ENCODE measurements at places on chromosomes 12 and 14.

DNA sequence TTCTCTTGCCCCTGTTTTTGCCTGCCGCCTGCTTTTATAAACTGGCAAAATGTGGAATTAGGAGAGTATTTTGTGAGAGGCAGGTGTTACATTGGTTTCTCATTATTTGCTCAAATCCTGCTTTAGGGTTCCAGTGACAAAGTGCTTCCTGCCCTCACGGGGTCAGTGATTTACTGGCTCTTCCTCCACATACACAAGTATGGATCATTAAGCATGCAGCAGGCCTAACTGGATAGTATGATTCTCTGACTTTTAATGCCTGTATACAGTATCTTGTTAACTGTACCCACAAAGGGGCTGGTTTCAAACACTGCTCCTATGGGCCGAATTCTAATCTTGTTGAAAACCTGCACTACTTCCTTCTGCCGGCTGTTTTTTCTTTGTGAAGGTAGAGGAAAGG, 63.2 kb downstream of the PTCSC3 start:
- no peak for DNase-seq

GRCh38 chr12:112303799-112304198, 78.4 kb downstream of the HECTD4 start:
- DNase-seq: no peak

GRCh38 chr12:64304571-64304970, 82.5 kb upstream of the KICS2 start:
- no peak for DNase-seq

DNA sequence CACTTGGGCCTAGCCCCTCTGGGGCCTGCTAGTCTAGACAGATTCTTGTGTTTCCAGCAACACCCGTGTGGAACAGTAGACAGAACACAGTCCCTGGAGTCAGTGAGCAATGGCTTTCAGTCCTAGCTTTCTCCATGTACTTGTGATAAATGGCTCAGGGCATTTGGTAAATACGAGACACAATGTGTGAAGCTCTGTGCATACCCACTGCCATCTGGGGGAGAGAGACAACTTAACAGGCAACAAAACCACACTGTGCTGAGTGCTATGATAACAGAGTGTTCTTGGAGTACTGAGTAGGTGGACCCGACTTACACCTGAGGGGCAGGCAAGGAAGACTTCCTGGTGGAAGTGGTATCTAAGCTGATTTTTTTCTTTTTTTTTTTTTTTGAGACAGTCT, 86.3 kb upstream of the TBX3 start:
- no peak for DNase-seq

DNA sequence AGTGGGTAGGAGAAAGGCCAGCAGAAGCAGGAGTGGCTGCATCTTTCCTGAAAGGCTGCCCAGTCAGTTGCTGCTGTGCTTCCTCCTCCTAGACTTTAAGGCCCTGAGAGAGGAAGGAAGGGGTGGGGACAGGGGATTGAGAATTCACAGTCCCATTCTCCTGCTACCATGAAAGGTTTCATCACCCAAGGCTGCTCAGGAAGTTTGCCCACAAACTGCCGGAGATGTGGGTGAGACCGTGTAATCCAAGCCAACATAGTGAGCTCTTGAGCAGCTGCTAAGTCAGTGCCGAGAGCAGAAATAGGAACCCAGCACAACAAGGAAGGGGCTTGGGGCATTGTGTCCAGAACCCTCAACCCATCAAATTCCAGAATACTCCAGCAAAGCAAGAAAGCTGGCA, at the start of gene CTSG:
CTSG (minus strand) TSS at position 69 of the 400 bp plus-strand sequence; CDS start at position 42, 27 bp downstream.
- no peak for DNase-seq

GRCh38 chr12:6961695-6962284, 8.7 kb downstream of the PHB2 start:
- peak; percentile 89 for DNase-seq

DNA sequence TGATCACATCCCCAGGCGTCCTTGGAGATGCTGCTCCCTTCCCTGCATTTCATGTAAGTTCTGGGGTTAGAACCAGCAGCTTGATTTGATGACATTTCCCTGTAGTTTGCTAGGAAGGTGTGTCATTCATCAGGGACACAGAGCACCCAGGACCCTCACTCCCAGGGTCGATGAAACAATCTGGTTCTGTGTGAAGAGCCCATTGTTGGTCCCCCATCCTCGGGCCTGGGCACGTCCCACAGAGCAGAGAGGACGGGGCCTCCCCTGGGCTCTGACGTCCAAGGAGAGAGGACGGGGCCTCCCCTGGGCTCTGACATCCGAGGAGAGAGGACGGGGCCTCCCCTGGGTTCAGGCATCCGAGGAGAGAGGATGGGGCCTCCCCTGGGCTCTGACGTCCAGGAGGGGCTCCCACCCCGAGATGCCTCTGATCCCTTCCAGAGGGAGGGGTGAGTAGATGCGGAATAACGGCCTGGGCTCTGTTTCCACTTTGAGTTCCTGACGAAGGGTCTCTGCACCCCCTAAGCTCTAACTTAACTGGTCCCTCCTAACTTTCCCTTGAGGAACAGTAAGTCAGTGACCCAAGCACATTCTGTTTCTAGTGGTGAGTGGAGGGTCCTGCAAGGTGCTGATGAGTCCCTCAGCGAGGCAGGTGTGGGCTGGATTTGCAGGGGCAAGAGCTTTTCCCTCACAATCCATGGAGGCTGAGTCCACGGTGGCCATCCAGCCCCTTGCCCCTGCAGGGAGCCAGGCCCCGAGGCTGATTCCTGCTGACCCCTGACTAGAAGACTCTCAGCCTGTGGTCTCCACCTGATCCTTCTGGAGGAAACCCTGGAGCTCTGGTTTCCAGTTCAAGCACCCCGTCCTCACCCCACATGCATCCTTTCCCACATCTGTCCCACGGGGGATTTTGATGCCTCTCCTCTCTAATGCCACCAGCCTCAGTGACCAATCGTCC, 35.5 kb upstream of the SFSWAP start:
- DNase-seq: no peak

GRCh38 chr12:131461096-131461495, 249.8 kb upstream of the SFSWAP start:
- no peak for DNase-seq

- DNase-seq: no peak
These were observed 30.6 kb downstream of the KLC1 start for GRCh38 chr14:103659631-103660030.

DNA sequence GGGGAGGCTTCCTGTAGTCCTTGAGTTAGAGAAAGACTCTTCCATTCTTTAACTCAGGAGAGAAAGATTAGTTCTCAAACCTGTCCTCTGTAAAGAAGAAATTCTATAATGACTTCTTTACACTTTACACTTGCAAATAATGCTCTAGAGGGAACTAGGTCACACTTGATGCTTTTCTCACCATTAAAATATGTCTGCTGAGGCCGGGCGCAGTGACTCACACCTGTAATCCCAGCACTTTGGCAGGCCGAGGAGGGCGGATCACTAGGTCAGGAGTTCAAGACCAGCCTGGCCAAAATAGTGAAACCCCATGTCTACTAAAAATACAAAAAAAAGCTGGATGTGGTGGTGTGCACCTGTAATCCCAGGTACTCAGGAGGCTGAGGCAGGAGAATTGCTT, 6.3 kb downstream of the NTN4 start:
- no peak for DNase-seq

GRCh38 chr14:58107947-58108552, 44.0 kb downstream of the ARMH4 start:
- peak; percentile 57 for DNase-seq

DNA sequence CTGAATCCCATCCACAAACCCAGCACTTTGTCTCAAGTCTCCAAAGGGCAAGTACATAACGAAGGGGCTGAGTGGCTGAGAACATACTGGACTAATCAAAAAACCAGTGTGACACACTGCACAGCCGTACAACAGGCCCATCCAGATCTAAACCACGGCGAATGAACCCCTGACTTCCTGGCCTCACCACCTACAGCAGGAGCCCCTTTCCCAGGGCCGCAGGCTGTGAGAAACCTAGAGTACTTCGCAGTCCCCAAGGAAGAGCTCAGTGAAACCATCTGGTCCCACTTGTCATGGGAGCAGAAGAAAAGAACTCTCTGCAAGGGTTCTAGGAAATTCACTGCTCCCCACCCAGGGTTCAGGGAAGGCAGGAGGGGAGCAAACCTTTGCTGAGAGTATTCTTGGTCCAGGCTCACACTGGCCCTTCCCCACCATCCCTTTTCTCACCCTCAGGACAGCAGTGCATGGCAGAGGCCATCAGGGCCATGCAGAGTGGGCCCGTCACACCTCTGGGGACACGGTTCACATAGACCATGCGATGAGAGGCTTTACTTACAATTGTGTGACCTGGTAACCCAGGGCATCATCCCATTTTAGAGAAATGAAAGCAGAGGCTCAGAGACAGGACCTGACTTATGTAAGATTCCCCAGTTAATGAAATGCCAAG, 192.8 kb downstream of the BCL11B start:
- DNase-seq: no peak

GRCh38 chr12:80068173-80068572, 31.2 kb upstream of the OTOGL start:
- DNase-seq: no peak

- no peak for DNase-seq
These were observed 57.7 kb downstream of the ETNK1 start for GRCh38 chr12:22682663-22683062.

DNA sequence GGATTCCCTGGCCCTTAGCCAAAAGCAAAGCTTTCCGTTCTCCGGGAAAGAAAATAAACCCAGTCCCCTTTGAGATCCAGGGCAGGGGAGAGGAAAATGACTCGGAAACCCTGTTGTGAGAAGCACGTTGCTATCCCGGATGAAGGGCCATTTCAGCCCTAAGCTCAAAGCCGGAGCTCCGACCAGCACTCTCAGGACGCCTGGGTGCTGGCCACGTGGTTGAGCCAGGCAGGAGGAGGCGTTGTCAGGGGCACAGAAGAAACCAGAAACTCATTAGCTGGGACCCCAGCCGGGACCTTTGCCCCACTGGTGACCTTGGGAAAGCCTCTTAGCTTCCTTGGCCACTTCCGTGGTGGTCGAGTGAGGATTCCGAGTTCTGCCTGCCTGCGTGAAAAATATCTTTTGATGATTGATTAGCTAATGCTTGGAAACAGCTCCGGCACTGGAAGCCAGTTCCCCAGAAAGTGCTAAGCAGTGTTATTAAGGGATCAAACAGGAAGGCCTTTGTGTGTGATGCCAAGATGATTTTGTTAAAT, 57.6 kb upstream of the FZD10 start:
- DNase-seq: no peak

DNA sequence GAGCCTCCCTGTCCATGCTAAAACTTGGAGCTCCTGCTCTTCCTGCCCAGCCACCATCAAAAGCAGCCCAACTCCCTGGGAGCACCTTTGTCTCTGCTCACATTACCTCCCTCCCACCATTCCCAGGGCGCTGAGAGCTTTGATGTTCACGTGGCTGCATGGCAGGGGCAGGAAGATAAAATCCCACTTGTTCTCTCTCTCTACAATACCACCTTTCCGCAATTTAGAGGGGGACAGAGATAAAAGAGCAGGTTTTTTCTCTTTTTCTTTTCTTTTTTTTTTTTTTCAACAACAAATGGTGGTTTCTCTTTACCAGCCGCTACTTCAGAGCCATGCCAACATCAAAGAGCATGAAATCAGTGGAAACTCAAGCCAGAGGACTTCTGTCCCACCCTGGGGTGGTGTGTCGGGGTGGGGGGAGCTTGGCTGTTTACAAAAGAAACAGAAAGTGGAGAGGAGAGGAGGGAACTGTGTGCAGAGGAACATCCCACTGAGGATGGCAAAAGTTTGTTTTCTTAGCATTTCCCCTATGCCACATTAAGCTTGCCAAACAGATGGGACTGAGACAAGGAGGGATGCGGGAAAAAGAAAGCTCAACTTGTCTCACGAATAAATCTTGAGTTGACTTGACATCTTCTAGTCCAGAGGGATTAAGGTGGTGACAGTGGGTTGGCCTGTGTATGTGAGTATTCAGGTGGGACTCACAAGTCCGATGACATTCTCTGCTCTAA, 103.7 kb upstream of the NUDT4 start:
- no peak for DNase-seq

DNA sequence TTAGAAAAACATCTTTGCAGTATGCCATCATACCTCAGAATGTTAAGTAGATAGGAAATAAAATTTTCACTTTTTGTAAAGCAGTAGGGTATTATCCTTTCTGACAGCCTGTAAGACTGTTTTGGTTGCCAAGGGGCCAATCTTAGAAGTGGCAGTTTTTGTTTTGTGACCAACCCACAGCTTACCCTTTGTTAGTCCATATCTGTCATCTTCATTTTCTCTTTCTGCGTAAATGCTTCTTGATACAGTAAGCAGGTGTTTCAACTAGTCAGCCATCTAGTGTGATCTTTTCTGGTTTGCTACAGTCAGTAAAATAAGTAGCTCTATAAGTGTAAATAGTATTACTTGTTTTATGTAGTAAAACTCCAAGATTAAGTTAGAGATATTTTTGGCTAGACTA, 8.8 kb downstream of the PPM1A start:
- DNase-seq: no peak

DNA sequence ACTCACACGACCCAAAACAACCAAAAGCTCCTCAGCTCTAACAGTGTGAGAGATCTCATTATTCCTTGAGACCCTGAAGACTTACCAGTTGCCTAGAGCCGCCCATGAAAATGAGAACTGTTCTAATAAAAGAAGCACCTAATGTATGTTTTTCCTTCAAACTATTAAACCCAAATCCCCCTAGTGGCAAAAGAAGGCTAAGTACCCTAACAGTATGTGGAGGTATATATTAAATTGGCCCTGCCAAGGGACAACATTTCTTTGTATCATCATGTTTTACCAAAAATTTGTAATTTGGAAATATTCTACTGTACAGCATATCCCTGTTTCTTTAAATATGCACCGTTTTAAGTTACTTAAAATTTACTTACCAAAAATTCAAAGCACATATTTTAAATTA, 38.0 kb upstream of the PPFIA2 start:
- peak; percentile 10 for DNase-seq

DNA sequence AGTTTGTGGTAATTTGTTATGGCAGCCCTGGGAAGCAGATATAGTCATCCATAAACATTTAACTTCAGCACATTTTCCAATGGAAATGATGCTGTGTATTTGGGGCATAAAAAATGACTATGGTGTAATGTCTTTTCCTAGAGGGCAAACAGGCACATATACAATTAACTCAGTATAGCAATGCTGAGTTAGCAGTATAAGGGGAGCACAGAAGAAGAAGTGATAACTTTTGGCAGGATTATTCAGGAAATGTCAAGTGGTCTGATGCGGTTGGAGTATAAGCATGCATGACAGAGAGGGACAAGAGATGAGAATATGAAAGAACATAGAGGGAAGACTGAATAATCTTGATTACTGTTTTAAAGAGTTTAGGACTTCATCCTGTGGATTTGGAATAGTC, 55.3 kb upstream of the PRKD1 start:
- DNase-seq: no peak

- no peak for DNase-seq
These were observed 193.8 kb downstream of the TMTC2 start for GRCh38 chr12:82880442-82880901.

Measured in fibroblast of skin of right biceps (primary cell).